Fibroblast of skin of left quadriceps (primary cell): ENCODE measurements at places on chromosomes 3 and 15.

DNA sequence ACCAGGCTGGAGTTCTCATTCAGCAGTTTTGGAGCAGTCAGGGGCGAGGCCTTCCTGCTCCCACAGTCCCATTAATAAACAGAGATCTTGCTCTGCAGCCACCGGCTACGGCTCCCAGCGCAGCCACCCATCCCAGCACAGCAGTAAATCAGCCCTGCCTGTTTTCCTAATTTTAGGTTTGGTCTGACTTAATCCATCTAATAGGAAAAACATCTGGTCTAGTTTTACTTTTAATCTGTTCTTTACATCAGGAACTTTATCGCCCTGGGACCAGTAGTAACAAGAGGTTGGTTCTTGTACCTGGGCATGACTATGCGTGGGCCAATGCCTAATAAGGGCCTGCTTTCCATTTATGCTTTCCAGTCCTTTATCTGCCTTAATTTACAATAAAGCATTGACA is 264.0 kb upstream of the DPH6 start:
- DNase-seq: no peak

- DNase-seq: no peak
Measured at GRCh38 chr3:13687517-13687943, 138.6 kb downstream of the FBLN2 start.

DNA sequence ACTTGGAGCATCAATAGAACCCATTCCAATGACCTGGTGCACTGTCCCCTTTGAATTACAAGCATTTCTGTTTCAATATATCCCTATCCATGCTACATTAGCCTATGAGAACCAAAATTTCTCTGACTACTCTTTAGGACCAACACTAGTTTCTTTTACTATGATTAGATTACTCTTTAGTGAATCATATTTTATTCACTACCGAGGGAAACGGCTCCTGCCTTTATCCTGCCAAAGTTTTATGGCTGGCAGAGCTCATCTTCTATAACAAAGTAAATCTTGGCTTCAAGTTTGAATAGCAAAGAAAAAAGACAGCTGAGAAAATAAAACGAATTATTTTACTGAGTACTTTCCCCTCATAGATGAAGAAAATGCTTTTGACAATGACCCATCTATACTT is 120.9 kb downstream of the SLC9A9 start:
- no peak for DNase-seq

DNA sequence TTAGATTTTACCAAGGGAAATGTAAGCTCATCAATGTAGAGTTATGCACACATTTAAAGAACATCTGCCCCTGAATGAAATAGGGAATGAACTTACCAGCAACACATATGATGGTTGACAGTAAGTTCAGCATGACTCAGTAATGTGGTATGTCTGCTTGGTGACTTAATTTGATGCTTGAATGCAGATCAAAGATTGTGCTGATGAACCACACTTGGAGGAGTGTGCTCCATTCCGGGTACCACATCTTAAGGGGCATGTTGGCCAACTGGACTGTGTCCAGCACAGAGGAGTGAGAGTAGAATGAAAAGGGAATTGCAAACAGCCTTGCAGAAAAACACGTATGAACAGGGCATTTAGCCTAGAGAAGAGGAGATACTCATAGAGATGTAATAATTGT is 171.0 kb upstream of the RARB start:
- DNase-seq: peak; percentile 53

DNA sequence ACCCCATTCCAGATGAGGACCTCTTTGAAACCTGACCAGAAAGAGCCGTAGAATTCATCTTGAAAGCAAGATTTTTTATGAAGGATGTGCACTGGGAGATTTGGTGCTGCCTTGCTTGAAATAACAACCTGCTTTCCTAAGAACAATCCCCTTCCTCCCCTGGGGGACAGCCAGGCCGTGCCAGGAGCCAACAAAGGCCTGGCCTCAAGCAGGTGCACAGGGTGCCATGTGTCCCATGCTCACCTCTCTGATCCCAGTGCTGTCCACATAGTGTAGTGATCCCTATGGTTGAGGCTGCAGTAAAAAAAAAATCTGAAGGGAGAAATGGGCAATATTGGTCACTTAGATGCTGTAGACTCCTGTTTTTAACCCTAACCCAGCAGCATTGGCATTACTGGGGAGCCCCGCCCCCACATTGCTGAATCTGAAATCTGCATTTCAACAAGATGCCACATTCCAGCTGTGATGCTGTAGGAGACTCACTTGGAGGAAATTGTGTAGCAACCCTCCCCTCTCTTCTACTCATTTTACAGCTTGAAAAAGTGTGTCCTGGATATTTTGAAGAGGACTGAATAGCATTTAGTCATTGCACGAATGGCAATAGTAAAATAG is 171.2 kb downstream of the APBA2 start:
- DNase-seq: no peak

DNA sequence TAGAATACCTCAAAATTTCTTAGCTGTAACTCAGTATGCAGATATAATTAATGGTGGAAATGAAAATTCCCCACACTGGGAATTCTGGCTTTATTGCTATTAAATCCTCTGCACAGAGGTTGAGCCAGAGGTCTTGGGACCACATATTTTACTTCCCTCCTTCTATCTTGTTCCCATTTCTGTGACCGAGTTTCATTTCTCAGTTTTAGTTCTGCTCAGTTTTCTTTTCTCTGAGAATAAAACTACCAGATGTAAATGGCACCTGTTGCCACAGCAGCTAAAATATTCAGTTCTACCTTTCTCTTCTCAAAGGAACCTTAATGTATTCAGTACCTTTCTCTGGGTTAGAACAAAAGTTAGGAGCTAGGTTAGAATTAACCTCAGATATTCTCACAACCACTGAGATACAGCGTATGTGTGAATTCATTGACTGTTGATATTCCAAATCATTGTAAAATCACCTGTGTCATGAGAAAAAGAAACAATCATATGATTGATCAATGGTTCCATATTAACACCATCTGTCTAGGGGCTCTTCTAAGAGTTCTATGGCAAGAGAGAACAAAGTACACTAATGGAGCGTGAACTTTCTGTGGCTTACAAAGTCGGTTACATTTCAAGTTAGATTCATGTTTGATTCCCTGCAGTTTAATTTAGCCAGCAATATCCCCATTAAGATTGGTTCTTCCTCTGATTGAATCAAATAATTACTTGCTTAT is 374.1 kb downstream of the EFHB start:
- no peak for DNase-seq
